ENCODE measurements at places on chromosomes 7 and 10.

DNA sequence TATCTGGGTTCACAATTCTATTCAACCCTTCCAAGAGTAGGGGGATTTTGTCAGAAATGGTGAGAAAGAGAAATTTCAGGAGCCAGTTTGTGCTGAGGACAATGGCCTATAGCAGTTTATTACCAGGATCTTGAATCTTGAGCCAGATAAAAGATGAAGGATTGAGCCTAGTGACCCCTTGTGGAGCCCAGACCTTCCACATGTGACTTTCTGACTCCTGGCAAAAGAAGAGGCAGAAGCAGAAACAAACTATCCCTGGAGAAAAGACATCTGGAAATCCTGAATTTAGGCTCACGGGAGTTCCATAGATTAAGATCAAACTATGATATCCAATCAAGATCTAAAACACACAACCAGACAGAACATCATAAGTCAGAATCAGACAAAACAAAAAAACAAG, 60.9 kb upstream of the CHRM2 start:
- no peak for DNase-seq

- no peak for DNase-seq
These were observed 57.6 kb downstream of the TSPAN15 start for GRCh38 chr10:69508738-69509340.

DNA sequence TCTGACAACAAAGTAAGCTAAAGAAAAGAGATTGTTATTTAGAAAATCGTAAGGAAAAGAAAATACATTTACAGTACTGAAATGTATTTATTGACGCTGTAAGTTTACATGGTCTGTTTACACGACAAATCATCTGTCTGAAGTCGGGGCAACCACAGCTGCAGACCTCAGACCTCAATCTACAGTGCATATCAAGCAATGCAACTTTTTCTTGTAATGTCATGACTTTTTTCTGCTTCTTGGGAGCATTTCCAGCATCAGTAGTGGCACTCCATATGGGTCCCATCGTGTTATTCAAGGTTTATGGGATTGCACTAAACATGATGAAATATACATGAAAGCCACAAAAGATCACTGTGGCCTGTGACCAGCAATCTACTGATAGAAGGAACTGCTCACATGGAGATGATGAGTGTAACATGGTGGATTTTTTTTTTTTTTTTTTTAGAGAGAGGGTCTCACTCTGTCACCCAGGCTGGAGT, 77.1 kb downstream of the MTPN start:
- no peak for DNase-seq

DNA sequence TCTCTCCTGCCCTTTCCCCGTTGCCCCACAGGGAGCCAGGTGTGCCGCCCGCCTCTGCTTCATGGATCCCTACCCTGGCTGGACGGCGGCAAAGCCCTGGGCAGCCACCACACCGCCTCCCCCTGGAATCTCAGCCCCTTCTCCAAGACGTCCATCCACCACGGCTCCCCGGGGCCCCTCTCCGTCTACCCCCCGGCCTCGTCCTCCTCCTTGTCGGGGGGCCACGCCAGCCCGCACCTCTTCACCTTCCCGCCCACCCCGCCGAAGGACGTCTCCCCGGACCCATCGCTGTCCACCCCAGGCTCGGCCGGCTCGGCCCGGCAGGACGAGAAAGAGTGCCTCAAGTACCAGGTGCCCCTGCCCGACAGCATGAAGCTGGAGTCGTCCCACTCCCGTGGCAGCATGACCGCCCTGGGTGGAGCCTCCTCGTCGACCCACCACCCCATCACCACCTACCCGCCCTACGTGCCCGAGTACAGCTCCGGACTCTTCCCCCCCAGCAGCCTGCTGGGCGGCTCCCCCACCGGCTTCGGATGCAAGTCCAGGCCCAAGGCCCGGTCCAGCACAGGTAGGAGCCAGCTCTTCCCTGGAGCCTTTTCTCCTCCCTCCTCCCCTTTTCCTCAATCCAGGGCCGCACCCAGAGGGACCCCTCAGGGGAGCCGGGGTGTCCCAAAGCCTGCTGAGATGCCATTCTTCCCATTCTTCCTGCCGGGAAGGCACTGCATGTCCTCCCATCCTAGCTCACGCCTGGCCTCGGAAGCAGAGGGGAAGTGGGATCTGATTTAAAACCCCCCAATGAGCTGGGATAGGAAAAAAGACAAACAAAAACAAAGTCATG, 4.0 kb downstream of the GATA3 start:
- no peak for DNase-seq

- DNase-seq, result peak; percentile 14
These were observed 247.3 kb upstream of the PITRM1 start for GRCh38 chr10:3419719-3420495.
